Activated B cell treated with CpG ODN at 0.5 μM for 24 hours (primary cell): ENCODE measurements at places on chromosomes 1 and 21.

DNA sequence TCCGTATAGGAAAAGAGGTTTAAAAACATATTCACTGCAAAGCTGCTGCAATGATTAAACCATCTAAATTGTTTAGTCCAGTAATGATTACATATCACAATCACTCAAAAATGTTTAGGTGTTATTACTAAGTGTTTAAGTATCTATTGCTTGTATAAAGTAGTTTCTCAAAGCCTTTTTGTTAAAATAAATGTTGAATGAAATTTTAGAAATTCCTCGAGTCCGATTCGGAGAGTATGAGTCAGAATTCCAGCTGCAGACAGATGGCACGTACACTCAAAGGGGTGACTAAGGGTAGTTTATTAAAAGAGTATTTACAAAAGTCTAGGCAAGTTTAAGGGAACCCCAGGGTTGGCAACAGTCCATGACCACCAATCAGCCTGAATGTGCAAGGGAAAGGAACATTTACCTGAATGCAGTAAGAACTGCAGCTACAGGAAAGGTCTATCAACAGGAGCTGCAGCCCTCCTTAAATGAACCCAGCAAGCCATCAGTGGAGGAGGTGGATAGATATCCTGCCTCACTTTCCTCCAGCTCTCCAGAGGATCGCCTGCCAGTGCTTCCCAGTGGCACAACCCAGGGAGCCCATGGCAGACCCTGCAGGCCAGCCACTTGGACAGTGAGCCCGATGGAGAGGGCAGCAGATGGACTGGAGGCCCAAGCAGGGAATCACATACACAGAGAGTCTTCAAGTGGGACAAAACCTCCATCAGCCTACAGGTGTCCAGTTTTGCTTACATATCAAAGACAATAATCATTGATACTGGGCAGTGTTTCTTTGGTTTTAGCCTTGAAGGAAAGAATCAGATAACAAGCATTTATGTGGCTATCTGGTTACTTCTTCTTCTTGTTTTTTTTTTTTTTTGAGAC lies 92.1 kb upstream of the SLC44A3 start:
- no peak for DNase-seq

- DNase-seq, result no peak
Observed at GRCh38 chr21:25670726-25671125, 31.7 kb downstream of the JAM2 start.

DNA sequence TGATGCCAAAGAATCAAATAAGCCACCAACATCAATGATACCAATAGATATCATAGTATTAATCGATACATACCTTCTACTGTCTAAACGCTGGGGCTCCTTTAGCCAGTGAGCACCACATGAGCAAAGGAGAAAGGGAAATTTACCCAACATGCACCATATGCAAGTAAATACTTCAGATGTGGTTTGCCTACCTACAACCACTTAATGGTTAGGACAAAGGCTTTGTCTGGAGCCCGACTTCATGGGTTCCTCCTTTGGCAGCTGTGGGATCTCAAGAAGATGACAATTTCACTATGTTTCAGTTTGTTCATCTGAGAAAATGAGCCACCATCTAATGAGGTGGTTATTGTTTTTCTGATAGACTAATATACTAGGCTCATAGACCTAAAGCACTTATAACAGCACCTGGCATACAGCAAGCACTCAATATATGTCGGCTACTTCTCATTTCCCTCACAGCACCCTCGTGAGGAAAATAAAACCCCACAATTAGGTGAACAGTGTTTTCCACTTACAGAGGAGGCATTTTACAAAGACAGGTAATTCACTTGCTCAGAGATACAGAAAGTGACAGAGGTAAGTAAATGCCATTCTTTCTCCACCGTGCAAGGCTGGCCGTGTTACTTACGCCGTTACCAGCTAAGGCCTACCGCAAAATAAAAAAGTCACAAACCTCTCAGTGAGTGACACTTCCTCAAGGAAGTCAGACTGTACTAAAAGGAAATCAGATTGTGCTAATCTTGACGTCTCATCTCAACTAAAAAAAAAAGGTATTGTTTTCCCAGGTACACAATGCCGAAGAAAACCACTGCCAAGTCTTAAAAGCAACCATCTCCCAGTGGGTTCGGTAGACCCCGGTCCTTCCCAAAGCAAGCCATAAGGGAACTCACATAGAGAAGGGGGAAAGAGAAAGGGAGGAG lies 1.6 kb downstream of the TTC13 start:
- DNase-seq, result no peak

DNA sequence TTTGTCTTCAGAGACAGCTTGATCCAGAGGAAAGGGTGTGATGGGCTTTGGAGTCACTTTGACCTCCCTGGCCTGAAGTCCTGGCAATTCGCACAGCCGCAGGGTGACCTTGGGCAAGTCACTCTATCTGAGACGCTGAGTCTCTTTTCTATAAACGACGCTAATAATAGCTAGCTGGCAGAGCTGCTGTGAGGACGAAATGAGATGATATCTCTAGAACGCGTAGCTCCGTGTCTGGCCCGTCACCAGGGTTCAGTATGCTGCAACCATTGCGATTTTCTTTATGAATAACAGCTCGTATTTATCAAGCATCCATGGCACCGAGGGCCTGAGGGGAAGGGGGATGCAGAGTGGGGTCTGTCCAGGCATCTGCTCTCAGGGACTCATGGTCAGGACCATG lies 58.7 kb downstream of the IGSF21 start:
- DNase-seq, result no peak

DNA sequence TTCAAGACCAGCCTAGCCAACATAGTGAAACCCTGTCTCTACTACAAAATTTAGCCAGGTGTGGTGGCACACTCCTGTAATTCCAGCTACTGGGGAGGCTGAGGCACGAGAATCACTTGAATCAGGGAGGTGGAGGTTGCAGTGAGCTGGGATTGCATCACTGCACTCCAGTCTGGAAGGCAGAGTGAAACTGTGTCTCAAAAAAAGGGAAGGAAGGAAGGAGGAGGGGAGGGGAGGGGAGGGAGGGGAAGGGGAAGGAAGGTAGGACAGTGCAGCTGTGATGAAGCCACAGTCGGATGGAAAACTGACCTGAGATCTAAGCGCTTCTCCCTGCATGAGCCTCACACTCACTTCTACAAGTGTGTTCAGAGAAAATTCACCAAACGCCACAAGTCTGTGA lies 22.0 kb upstream of the FHAD1 start:
- no peak for DNase-seq
